ENCODE measurements at places on chromosomes 5 and 9. TPM values are rescaled to one million over a fixed set of nuclear protein-coding genes. Genes with fewer than 3 reads are reported as not detected.

The FAM153A gene
- total RNA-seq: not detected

The FAM81B gene
- not detected for total RNA-seq

- DNase-seq: peak; percentile 26
These were observed 15.2 kb downstream of the OR1B1 start for GRCh38 chr9:122642226-122642625.

DNA sequence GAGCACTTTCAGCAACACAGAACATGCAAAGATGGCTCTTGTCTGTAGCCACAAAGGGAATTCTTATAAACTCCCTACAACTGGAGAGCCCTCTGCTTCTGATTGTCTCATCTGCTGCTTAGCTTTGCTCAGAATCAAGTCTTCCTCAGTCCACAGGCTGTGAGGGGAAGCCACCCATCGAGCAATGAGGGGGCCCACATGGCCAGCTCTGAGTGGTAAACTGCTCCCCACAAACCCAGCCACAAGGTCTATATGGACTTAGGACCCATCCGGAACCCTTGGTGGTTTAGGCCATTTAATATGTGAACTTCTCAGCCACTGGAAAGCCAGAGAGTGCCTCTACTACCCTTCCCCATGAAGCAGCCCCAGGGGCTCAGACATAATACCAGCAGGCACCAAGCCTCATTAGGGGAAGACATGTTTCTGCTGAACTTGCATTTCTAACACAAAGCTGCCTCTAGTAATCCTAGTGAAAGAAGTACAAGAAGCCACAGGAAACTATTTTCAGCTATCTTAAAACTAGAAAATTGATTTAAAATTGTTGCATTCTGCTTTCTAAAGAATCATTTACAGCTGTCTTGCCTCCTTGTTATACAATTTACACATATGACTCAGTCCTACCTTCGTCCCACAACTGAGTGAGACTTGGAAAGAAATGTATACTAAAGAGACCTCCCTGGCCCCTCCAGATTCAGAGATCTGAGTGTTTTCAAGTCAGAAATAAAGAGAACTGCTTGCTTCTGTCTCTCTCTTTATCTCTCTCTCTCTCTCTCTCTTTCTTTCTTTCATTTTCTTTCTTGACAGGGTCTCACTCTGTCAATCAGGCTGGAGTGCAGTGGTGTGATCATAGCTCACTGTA is 90.2 kb downstream of the ESM1 start:
- no peak for DNase-seq

DNA sequence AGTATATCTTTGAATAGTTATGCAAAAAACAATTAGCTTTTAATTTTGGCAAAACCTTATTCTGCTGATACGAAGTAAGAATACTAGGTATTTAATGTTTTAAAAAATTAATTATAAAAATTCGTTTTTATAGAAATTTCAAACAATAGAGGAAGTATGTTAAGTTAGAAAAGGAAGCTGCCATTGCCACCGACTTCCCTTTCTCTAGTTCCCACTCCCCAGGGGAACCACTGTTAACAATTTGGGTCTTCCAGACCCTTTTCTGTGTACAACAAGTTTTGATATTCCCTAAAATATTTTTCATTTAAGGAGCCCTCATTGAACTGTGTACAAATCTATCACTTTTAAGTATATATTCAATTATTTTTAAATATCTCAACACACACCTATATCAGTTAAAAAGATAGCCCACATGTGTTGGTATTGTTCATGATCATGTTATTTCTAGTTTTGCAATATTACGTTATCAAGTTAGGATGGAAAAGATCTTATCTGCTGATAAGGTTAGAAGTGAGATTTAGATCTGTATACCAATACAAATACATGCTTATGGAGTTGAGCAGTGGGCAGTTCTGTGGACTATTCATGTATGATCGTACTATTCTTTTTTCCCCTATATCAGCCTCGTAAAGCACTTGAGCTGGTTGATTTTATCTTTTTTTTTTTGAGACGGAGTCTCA is 25.9 kb downstream of the NDFIP1 start:
- no peak for DNase-seq

DNA sequence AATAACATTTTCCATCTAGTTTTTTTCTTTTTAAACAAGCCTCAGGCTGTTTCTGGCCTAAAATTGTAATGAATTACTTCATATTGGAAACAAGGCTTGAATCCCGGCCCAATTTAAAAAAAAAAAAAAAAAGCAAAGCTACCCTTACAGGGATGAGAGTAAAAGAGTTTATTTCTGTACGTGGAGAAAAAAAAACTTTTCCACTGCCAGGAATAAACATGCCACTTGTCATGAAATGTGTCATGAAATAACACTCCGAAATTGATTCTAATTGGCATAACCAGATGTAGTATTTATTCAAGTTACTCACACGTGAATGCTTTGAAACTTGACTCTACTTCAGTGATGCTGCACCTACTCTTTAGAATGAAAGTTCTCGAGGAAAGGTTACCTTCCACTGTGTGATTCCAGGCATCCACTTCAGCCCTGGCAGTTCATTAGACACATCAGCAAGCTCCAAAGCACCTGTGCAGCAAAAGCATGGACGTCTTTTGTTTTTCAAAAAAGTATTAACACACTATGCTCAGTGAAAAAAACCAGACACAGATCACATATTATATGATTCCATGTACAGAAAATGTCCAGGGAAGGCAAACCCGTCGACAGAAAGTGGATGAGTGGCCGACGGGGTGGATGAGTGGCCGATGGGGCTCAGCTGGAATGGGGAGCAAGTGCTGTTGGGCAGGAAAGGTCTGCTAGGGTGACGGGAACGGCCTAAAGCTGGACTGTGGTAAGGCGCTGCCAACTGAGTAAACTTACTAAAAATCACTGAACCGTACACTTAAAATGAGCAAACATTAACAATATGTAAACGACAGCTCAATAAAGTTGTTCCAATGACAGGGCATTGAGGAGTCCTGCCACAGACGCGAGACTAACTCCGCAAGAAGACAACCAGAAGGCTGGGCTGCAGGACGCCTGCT is 21.2 kb downstream of the NSUN2 start:
- no peak for DNase-seq

DNA sequence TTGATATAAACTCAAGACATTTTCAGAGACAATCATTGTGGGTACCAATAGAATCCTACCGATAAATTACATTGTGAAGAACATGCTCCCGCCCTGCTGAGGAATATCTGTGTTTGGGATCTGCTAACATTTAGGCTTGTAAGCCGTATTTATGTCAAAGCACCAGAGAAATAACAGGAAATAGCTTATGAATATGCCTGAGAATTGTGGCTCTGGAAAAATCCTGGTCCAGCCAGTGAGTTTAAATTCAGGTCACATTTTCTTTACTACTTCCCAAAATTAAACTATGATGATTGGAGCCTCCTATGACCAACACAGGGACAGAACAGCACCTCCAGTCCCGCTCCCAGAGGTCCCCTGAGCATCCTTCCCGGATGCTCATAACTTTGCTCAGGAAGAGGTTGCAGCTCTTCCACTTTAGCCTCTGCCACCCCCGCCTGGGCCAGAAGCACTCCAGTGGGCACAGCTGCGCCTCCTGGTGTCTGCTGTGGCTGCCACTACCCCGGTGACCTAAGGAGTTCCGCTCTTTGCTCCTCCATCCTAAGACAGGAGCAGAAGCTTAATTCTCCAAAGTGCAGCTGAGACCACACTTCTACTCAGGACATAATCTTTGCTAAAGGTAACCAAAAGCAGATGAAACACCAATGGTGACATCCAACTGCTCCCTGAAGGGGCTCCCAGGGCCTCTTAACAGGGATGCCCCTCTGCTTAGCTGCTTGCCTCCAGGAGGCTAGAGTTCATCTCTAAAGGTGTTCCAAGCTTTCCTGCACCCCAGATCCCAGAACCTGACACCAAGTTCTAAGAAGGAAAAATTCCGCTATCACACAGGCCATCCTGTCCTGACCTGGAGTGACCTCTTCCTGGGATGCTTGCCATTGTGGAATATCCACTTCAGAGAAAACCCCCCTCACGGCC is 58.8 kb downstream of the SLC1A1 start:
- DNase-seq: peak; percentile 31

GRCh38 chr5:167269146-167269545 is 1022.3 kb upstream of the WWC1 start:
- DNase-seq: no peak

DNA sequence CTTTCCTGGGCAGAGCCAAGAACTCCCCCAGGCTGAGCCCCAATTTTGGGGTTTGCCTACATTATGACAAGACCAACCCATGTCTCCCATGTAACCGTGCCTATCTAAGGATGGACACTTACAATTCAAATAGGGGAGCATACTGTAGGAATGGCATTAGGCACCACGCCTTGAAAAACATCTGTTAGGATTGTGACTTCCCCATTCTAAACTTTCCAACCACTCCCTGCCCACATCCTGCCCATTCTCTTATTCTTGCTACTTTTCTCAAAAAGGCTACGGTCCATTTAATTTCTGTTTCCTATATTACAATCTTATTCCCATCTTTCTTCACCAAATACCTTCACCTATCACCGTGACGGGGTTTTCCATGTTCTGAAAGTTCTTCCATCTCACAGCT is 99.2 kb downstream of the LPAR1 start:
- no peak for DNase-seq

All from Caco-2 (cell line).